A549 treated with Hydrocortisone at 1 μM for 4 hours (cell line): ENCODE measurements at places on chromosomes 1 and 21. TPM values are rescaled to one million over a fixed set of nuclear protein-coding genes. Genes with fewer than 3 reads are reported as not detected.

LENEP gene
- total RNA-seq, result not detected in 5 replicates

FLG gene
- total RNA-seq, result 0.01 to 0.02 TPM (median 0.01 TPM) in 3 of 5 replicates, not detected in the others

ZNF672 gene
- 16.0 to 20.9 TPM (median 18.9 TPM) in 5 replicates for total RNA-seq

YBEY gene
- total RNA-seq, result 25.5 to 30.1 TPM (median 27.6 TPM) in 5 replicates

C1orf56 gene
- total RNA-seq, result 5.9 to 7.9 TPM (median 6.2 TPM) in 5 replicates

TPTE gene
- total RNA-seq, result not detected in 5 replicates

APOBEC4 gene
- total RNA-seq, result not detected in 5 replicates

IL6R gene
- 24.3 to 30.7 TPM (median 26.2 TPM) in 5 replicates for total RNA-seq

KDF1 gene
- 0.20 to 0.35 TPM (median 0.26 TPM) in 5 replicates for total RNA-seq

CD84 gene
- total RNA-seq, result not detected in 5 replicates

PRRX1 gene
- total RNA-seq, result 0.02 to 0.08 TPM in 2 of 5 replicates, not detected in the others

C1orf87 gene
- not detected in 5 replicates for total RNA-seq

SCMH1 gene
- total RNA-seq, result 10.6 to 14.4 TPM (median 13.0 TPM) in 5 replicates

GBP7 gene
- not detected in 5 replicates for total RNA-seq

KHDRBS1 gene
- 119 to 146 TPM (median 134 TPM) in 5 replicates for total RNA-seq

TXLNA gene
- total RNA-seq, result 24.7 to 35.7 TPM (median 26.5 TPM) in 5 replicates

FMOD gene
- 0.03 to 0.06 TPM (median 0.06 TPM) in 3 of 5 replicates, not detected in the others for total RNA-seq

CLCA4 gene
- total RNA-seq, result 0.02 to 0.03 TPM in 2 of 5 replicates, not detected in the others

DPYD gene
- 1.6 to 2.5 TPM (median 1.9 TPM) in 5 replicates for total RNA-seq

SPRR5 gene
- total RNA-seq, result not detected in 5 replicates

GBP5 gene
- 0.06 to 0.10 TPM in 2 of 5 replicates, not detected in the others for total RNA-seq

AADACL4 gene
- not detected in 5 replicates for total RNA-seq

NUP210L gene
- total RNA-seq, result not detected in 5 replicates

CFHR2 gene
- not detected in 5 replicates for total RNA-seq

SPRR2B gene
- total RNA-seq, result not detected in 5 replicates

MAN1C1 gene
- total RNA-seq, result 0.35 to 0.77 TPM (median 0.44 TPM) in 5 replicates

CLDN17 gene
- not detected in 5 replicates for total RNA-seq

VASH2 gene
- total RNA-seq, result 1.6 to 3.8 TPM (median 3.0 TPM) in 5 replicates

ROR1 gene
- 7.6 to 11.4 TPM (median 8.4 TPM) in 5 replicates for total RNA-seq

IQCC gene
- 1.3 to 2.4 TPM (median 1.9 TPM) in 5 replicates for total RNA-seq

ETV3L gene
- not detected in 5 replicates for total RNA-seq

CACHD1 gene
- total RNA-seq, result 1.3 to 1.8 TPM (median 1.5 TPM) in 5 replicates

KCNE2 gene
- not detected in 5 replicates for total RNA-seq

CXADR gene
- total RNA-seq, result 7.4 to 15.2 TPM (median 11.2 TPM) in 5 replicates

CFAP141 gene
- 0.40 TPM in 1 of 5 replicates, not detected in the others for total RNA-seq

FMO4 gene
- total RNA-seq, result 0.27 to 0.67 TPM (median 0.43 TPM) in 5 replicates

RNF223 gene
- total RNA-seq, result 0.14 to 0.47 TPM (median 0.30 TPM) in 5 replicates

HEYL gene
- total RNA-seq, result 2.9 to 3.6 TPM (median 3.4 TPM) in 5 replicates

DHRS3 gene
- total RNA-seq, result 40.2 to 49.5 TPM (median 47.2 TPM) in 5 replicates

RGS8 gene
- not detected in 5 replicates for total RNA-seq

PDPN gene
- not detected in 5 replicates for total RNA-seq

SLC45A1 gene
- 7.2 to 11.9 TPM (median 10.3 TPM) in 5 replicates for total RNA-seq

CYP4X1 gene
- 0.09 TPM in 1 of 5 replicates, not detected in the others for total RNA-seq

RGS4 gene
- total RNA-seq, result 0.05 TPM in 1 of 5 replicates, not detected in the others

CD247 gene
- 0.38 to 0.83 TPM (median 0.61 TPM) in 5 replicates for total RNA-seq

CATSPERE gene
- 0.06 to 0.32 TPM (median 0.16 TPM) in 4 of 5 replicates, not detected in the other for total RNA-seq

BRDT gene
- not detected in 5 replicates for total RNA-seq

TMEM200B gene
- total RNA-seq, result 0.08 to 0.20 TPM (median 0.08 TPM) in 5 replicates
